NCI-H1048 (cell line): ENCODE measurements at places on chromosomes 7 and 10.

GRCh38 chr7:113652501-113652900, 266.3 kb downstream of the PPP1R3A start:
- no peak for DNase-seq

- no peak for DNase-seq
These were observed 105.2 kb downstream of the MACC1 start for GRCh38 chr7:20111821-20112542.

DNA sequence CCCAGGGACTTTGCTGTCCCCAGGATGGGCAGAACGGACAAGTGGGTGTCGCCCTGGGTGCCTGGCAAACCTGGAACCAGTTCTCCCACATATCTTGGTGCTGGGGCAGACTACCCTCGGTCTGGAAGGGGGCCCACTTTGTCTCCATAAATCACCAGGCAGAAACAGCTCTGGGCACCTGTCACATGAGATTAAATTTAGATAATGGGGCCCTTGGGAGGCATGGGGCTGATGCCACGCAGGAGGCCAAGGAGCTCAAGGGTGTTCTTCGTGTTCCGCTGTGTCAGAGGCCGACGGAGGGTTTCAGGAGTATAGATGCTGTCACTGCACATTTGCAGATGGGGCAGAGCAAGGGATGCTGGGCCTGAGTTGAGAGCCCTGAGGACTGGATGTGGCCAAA, 72.7 kb downstream of the TMEM130 start:
- no peak for DNase-seq

GRCh38 chr7:108455551-108455997, 662 bp downstream of the NRCAM start:
- DNase-seq: no peak

DNA sequence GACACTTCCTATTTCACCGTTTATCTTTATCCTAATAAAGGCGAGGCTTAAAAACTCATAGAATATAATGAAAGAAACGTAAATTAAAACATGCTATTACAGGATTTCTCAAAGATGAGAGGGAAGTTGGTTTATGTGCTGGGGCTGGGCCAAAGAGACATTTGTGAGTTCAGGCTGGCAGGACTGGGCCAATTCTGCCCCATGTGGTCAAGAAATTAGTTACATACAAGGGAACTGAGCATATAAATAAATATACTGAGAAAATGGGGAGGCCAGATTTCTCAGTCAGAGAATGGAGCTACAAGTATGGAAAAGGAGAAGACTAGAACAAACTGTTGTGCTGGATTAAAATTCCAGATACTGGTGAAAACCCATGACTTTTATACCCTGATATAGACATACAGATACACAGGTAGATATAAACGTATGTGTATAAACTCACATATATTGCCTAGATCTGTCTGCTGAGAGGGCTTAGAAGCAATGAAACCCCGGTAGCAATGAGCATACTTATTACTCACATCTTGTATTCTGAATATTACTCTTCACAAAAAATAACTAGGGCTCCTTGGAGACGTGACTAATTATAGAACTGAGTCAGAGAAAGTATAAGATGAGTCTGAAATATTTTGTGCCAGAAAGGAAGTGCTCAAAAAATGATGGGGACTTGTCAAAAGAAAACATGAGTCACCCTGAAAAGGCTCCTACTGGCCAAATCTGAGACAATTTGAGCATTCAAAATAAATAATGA, 155.7 kb upstream of the FGFR2 start:
- DNase-seq: no peak

DNA sequence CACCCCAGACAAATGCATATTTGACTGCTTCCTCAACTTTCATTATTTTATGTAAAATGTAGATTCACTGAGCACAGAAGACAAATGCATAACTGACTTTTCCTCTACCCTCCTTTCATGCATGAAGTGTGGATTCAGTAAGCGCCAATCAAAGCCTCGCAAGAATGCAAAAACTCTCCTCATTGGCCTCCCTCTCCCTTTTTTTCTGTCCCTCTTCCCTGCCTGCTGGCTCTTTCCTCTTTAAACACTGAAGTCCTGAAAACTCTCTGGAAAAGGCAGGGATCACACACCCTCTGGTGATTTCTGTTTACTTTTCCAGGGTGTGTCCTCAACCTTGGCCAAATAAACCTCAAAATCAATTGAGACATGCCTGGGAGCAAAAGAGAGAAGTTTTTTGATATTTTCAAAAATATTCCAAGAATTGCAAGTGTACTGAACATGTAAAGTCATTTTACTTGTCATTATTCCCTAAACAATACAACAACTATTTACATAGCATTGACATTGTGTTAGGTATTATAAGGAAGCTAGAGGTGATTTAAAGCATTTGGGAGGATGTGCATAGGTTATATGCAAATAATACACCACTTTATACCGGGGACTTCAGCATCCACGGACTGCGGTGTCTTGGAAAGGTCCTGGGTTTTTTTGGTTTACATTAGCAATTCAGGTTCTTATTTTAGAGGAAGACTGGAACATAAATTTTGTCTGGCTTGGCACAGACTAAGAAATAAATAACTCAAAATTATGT, 71.4 kb downstream of the SEC61G start:
- no peak for DNase-seq

DNA sequence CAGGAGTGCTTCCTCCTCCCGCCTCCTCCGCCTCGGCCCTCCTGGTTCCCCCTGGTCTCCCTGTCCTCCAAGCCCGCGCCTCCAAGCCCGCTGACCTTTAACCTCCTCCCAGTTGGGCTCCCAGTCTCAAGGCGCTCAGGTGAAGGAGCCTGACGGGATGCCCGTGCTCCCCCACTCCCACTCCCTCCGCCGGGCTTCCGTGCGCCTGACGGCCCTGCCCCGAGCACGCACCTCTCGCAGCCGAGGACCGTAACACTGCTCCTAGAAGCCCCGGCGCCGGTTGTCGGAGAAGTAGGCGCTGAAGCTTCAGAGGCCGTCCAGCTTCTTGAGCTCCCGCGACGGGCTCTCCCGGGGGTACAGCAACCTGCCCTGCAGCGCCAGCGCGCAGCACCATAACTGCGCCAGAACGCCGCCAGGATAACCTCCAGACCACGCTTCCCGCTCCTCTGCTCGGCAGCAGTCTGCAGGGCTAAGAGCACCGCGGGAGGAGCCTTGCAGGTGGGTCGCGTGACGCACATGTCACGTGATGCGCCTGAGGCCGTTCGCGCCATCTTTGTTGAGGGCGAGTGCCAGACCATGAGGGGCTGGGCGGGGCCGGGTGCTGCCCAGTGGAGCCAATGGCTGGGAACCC, 71.0 kb upstream of the ZNF479 start:
- DNase-seq: no peak
